ENCODE measurements at places on chromosomes 1 and 21. TPM values are rescaled to one million over a fixed set of nuclear protein-coding genes. Genes with fewer than 3 reads are reported as not detected.

SMPDL3B gene
- total RNA-seq: not detected

DNA sequence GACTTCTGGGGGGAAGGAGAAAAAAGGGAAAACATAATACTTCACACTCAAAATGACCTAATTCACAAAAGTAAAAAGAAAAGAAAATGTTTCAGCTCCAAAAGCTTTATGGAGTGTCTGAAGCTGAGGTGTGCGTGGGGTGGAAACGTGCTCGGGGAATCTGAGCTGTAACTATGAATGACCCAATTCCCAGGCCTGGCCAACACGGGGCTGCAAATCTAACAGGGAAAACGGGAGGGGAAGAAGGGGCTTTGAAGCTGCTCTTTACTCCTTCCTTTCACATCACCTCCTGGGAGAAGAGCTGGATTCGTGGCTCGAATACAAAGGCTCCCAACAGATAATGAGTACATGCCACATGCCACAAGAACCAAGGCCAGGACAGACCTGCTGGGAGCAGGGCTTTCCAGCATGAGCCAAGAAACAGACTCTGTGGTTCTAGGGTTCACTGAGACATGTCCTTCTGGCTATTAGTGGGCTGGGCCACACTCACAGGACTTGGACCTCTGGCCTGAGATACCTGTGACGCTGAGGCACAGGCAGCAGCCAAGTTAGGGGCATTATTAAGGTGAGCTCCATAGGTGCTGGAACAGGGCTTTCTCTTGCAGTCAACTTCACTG lies 51.5 kb downstream of the SLC66A1 start:
- H3K27ac ChIP-seq: peak overlapping the region; percentile 63
- no peaks in the 10 kb centered on the region for H3K27me3 ChIP-seq
- peaks cover 13% of the 10 kb centered on the region for H3K4me1 ChIP-seq
- DNase-seq: no peak
- no peaks in the 10 kb centered on the region for H3K36me3 ChIP-seq
- H3K4me3 ChIP-seq: no peak overlapping the region

- H3K4me3 ChIP-seq: no peak overlapping the region
- H3K4me1 ChIP-seq: peaks cover 10% of the 10 kb centered on the region
- no peak overlapping the region for H3K27ac ChIP-seq
- no peaks in the 10 kb centered on the region for H3K27me3 ChIP-seq
- DNase-seq: peak; percentile 24
These were observed 75.7 kb downstream of the GALNT2 start for GRCh38 chr1:230142608-230143210.

RGS8 gene
- not detected for total RNA-seq

FAM110D gene
- total RNA-seq: 7.9 TPM

EPHA10 gene
- total RNA-seq: not detected

GRCh38 chr1:12658531-12659453 lies 14.9 kb downstream of the AADACL4 start:
- no peaks in the 10 kb centered on the region for H3K36me3 ChIP-seq
- H3K27ac ChIP-seq: no peak overlapping the region
- no peaks in the 10 kb centered on the region for H3K27me3 ChIP-seq

DNA sequence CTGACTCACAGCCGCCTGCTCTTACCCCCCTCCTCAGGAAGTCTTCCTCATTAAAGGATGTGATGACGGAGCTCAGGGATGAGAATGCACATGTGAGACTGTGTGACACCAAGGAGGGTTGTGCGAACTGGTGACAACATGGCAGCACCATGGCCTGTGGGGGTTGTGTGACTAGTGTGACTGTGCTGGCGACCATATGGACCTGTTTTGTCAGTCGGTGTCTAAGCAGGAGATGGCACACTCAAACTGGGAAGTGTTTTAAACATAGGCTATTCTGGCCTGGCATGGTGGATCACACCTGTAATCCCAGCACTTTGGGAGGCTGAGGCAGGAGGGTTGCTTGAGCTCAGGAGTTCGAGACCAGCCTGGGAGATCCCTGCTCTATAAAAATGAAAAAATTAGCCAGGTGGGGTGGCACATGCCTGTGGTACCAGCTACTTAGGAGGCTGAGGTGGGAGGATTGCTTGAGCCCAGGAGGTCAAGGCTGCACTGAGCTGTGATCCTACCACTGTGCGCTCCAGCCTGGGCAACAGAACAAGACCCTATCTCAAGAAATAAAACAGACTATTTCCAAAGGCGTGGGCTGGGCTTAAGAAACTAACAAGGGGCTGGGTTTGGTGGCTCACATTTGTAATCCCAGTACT lies 7.4 kb downstream of the TRNP1 start:
- no peaks in the 10 kb centered on the region for H3K36me3 ChIP-seq
- no peaks in the 10 kb centered on the region for H3K27me3 ChIP-seq
- no peak for DNase-seq
- peaks cover 16% of the 10 kb centered on the region for H3K4me1 ChIP-seq

GRCh38 chr1:6907676-6908434 lies 122.6 kb downstream of the CAMTA1 start:
- no peak overlapping the region for H3K4me3 ChIP-seq
- H3K27me3 ChIP-seq: no peaks in the 10 kb centered on the region
- H3K27ac ChIP-seq: no peak overlapping the region
- no peaks in the 10 kb centered on the region for H3K4me1 ChIP-seq

- no peak overlapping the region for H3K4me3 ChIP-seq
- H3K27ac ChIP-seq: no peak overlapping the region
- H3K36me3 ChIP-seq: no peaks in the 10 kb centered on the region
- H3K4me1 ChIP-seq: no peaks in the 10 kb centered on the region
- no peaks in the 10 kb centered on the region for H3K27me3 ChIP-seq
These were observed 41.2 kb downstream of the GADD45A start for GRCh38 chr1:67726224-67726623.

GRCh38 chr1:109754738-109755137 lies 9.0 kb downstream of the EPS8L3 start:
- H3K4me3 ChIP-seq: no peak overlapping the region
- H3K4me1 ChIP-seq: no peaks in the 10 kb centered on the region

- no peak within 1 kb of the TSS for H3K4me3 ChIP-seq
- no peaks in the 10 kb centered on the region for H3K36me3 ChIP-seq
- no peak within 1 kb of the TSS for H3K27ac ChIP-seq
- peak; percentile 64 for DNase-seq
- H3K4me1 ChIP-seq: no peaks in the 10 kb centered on the region
- H3K27me3 ChIP-seq: no peaks in the 10 kb centered on the region
These were observed at the start of gene PLA2G5 for GRCh38 chr1:20069874-20070273. TSS of gene PLA2G5 (plus strand) at chr1:20070194. CDS start at chr1:20084831, 14,637 bp downstream.

DNA sequence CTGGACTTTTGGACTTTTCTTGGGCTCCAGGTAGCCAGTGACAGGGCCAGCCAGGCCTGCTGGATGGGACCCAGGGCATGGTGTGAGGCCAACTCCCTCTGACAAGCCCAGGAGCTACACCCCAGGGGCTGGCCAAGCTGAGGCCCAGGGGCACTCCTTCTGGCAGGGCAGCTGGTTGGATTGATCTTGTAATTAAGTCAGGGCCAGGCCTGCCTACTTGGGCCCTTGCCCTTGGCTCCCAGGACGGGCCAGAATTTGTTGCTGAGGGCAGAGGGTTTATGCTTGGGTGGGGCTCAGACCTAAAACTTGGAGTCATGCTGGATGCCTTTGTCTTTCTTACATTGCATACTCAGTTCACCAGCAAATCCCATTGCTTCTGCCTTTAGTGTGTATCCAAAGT lies 20.7 kb downstream of the KCNA2 start:
- H3K4me3 ChIP-seq: no peak overlapping the region
- no peak for DNase-seq
- H3K4me1 ChIP-seq: no peaks in the 10 kb centered on the region
- H3K27ac ChIP-seq: no peak overlapping the region
